ENCODE measurements at places on chromosomes 6 and 20. TPM values are rescaled to one million over a fixed set of nuclear protein-coding genes. Genes with fewer than 3 reads are reported as not detected.

TNF gene
- total RNA-seq = under 0.01 TPM

HLA-DQB2 gene
- not detected for total RNA-seq

DBNDD2 gene
- total RNA-seq = 12.6 TPM

GTSF1L gene
- 0.32 TPM for total RNA-seq

SCUBE3 gene
- 0.30 TPM for total RNA-seq

GSTA1 gene
- total RNA-seq = not detected

ZNF165 gene
- 0.46 TPM for total RNA-seq

PTCHD4 gene
- 2.9 TPM for total RNA-seq

GSTA3 gene
- not detected for total RNA-seq

RIPOR3 gene
- 0.76 TPM for total RNA-seq

LKAAEAR1 gene
- 0.97 TPM for total RNA-seq

PERP gene
- total RNA-seq = 11.4 TPM

ZBTB9 gene
- total RNA-seq = 4.6 TPM

EYS gene
- total RNA-seq = 0.32 TPM

B4GALT5 gene
- 33.8 TPM for total RNA-seq

C6orf15 gene
- not detected for total RNA-seq

PNISR gene
- 35.7 TPM for total RNA-seq

RSPO3 gene
- total RNA-seq = 5.8 TPM

MTG2 gene
- total RNA-seq = 25.0 TPM

MRAP2 gene
- 18.8 TPM for total RNA-seq

CMTR1 gene
- total RNA-seq = 60.6 TPM

RBPJL gene
- not detected for total RNA-seq

RAB44 gene
- not detected for total RNA-seq

CCN6 gene
- total RNA-seq = not detected

ZBTB12 gene
- total RNA-seq = 2.6 TPM

All from epithelial cell of umbilical artery (primary cell).